ENCODE measurements at places on chromosomes 7 and 10.

GRCh38 chr10:15368101-15368855 is 2.8 kb downstream of the FAM171A1 start:
- no peak for DNase-seq

GRCh38 chr10:133170092-133170491 is 10.1 kb downstream of the KNDC1 start:
- peak; percentile 38 for DNase-seq

DNA sequence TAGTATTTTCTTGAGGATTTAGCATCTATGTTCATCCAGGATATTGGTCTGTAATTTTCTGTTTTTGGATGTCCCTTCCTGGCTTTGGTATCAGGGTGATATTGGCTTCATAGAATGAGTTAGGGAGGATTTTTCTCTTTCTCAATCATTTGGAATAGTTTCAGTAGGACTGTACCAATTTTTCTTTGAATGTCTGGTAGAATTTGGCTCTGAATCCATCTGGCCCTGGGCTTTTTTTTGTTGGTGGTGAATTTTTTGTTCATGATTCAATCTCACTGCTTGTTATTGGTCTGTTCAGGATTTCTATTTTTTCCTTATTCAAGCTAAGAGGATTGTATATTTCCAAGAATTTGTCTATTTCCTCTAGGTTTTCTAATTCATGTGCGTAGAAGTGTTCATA is 192.7 kb downstream of the KIF20B start:
- no peak for DNase-seq

GRCh38 chr10:97360705-97361536 is 26.4 kb upstream of the FRAT2 start:
- DNase-seq: no peak

DNA sequence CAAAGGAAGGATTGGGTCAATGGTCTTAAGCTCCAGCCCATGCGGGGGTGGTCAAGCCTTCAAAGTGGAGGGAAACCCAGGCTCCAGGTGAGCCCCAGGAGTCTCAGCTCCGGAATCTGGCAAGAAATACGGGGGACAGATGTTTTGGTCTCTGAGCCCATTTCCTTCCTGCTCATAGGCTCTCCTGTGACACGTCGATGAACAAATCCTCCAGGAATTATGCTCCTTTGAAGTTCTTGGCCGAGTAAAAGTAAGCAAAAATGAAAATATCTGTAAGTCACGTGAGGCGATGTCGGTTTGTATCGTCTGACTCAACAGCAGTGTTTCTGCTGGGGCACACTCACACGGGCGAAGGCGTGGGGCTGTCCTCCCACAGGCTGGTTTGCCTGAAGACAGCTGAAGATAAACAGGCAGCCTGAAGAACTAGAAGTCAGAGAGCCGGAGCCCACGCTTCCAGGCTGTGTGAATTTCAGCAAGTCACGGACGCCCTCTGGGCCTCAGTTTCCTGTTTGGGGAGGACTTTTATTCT is 52.6 kb upstream of the SMNDC1 start:
- DNase-seq: no peak

GRCh38 chr10:24825551-24825950 is 101.9 kb upstream of the ARHGAP21 start:
- DNase-seq: no peak

GRCh38 chr7:148939128-148939755 is 55.2 kb upstream of the EZH2 start:
- no peak for DNase-seq

All from lower lobe of right lung (tissue), 2 donors.